ENCODE measurements at places on chromosomes 7 and 10. TPM values are rescaled to one million over a fixed set of nuclear protein-coding genes. Genes with fewer than 3 reads are reported as not detected.

DNA sequence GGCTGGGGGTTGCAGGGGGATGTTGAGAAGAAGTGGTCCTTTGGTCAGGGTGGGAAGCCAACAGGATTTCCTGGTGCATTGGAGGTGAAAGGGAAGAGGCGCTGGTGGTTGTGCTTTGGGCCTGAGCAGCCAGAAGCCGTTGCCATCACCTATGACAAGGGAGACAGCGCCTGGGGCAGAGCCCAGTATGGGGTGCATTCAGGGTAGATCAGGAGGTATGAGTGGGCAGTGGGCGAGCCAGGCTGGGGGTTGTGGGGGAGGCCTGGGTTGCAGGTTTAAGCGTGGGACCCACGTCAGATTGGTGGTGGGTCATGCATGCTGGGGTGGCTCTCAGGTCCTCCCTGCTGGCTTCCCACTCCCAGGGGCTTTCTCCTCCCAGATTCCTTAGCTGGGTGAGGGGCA is 6.3 kb upstream of the PILRB start:
- DNase-seq, result no peak

Gene DOCK1
- total RNA-seq, result 16.8 TPM

Gene LBX1
- total RNA-seq, result not detected

GRCh38 chr10:16905320-16905719 is 88.1 kb upstream of the RSU1 start:
- no peak for DNase-seq

Gene IL2RA
- total RNA-seq, result 2.3 TPM

Gene GPNMB
- total RNA-seq, result 288 TPM

Gene SORCS1
- 2.9 TPM for total RNA-seq
